ENCODE measurements at places on chromosomes 4 and X.

- no peak for DNase-seq
Measured at GRCh38 chr4:156725257-156725656, 246.3 kb downstream of the PDGFC start.

GRCh38 chrX:115642895-115643530 lies 82.0 kb downstream of the PLS3 start:
- DNase-seq, result no peak

DNA sequence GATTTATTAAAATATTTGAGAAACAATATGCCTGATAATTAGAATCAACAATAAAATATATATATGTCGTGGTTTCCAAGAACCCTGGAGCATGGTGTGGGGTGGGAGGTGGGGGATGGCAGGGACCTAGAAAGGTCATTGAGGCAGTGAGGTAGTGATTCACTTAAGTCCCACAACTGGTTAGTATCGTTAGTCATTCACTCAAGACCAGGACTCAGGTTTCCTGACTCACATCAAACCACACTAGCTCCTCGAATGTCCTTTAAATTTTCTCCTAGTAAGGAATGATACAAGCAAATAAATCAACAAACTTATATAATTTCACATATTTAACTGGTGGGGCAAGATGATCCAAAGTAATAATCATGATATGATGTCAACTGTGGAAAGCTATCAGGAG lies 158.8 kb upstream of the AADAT start:
- no peak for DNase-seq

- no peak for DNase-seq
Measured at GRCh38 chr4:8694651-8695151, 102.1 kb downstream of the CPZ start.

Data from cerebellar nuclear complex (tissue), 1 donor.